ENCODE measurements at places on chromosomes 13 and 19.

GRCh38 chr19:21432590-21432989 lies 35.7 kb downstream of the ZNF493 start:
- peak; percentile 31 for DNase-seq

DNA sequence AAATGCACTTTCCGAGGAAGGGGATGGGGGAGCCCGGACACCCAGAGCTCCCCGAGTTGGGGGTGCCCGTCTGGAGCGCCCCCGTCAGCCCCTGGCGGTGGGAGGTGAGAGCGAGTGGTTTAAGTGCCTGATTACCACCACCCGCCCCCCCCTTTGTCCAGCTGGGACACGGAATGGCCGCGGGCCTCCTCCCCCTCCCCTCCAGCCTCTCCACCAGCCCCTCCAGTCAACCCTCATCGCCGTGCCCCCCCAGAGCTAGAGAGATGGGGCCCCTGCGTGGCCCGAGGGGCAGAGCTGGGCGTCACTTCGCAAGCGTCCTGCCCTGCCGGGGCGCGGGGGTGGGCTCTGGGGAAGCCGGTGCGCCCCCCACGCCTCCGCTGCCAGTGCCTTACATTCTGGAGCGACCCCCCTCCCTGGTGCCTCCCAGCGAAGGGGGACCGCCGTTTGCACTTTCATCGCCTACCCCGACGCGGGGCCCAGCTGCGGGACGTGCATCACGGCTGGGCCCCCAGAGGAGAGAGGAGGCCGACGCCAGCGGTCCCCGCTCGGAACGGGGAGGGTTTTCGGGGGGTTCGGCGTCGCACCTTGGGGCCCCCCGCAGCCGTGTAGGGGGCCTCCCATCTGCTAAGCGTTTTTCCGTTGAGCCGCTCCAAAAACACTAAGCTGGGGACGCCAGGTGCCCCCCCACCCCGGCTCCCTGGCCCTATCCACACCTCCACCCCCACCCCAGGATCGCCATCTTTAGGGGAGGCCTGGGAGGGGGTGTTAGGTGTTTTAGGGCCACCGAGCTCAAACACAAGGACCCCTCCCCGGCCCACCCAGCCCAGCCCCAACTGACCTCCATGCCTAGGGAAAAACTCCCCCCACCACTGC lies 16.4 kb downstream of the SMIM24 start:
- no peak for DNase-seq

- DNase-seq: peak; percentile 29
Observed at GRCh38 chr19:13621413-13621812, 115.1 kb upstream of the CACNA1A start.

DNA sequence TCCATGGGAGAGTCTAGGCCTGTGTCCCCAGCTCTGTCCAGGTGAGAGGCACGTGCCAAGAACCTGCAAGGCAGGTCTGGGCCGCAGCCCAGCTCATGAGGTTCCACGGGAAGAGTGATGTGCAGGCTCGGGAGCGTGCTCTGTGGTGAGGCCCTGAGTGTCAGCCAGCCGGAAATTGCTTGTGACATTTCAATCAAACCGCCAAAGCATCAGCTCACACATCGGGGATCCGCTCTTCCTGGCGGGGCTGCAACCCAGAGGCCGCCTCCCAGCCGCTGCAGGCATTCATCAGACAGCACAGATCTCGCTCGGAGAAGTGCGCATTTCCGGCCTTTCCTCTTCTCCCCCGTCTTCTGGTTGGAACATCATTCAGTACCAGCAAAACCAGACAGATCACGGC lies 109.3 kb downstream of the KDM4B start:
- no peak for DNase-seq

DNA sequence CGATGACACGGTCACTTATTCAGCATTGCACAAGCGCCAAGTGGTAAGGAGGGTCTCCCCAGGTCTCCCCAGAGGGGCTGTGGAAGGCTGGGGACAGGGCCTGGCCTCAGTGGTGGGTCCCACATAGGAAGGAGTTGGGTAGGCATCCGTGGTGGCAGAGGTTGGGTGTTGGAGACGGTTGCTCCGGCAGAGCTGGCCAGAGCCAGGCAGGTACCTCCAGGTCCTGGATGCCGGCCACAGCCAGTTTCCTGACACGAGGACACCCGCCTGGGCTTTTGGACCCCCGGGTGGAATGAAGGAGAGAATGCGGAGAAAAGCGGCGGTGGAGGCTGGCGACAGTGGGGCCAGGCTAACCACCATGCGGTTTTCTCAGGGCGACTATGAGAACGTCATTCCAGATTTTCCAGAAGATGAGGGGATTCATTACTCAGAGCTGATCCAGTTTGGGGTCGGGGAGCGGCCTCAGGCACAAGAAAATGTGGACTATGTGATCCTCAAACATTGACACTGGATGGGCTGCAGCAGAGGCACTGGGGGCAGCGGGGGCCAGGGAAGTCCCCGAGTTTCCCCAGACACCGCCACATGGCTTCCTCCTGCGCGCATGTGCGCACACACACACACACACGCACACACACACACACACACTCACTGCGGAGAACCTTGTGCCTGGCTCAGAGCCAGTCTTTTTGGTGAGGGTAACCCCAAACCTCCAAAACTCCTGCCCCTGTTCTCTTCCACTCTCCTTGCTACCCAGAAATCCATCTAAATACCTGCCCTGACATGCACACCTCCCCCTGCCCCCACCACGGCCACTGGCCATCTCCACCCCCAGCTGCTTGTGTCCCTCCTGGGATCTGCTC lies 1.3 kb upstream of the FFAR1 start:
- no peak for DNase-seq

DNA sequence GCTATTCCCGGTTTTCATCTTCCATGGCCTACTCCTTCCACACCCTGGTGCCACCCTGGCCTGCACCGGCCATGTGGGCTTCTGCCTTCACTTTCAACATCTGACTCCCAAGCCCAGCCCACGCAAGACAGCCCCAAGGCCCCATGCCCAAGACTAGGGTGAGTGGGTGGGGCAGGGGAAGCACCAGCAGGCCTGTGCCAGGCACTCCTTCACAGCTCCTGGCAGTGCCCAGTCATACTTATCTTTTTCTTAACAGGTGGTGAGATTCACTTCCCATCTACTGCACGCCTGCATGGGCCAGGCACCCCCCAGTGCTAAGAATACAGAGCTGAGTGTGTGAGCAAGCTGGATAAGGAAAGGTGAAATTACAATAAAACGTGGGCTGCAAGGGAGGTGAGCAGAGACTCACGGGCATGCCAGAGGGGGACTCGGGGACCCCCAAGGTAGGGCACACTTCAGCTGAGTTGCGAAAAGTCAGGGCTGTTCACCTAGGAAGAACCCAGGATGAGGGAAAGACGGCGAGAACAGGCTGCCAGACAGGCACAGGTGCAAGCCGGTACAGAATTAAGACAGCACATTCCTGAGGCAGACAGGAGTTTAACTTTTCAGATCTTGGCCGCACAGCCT lies 55.7 kb downstream of the COL4A1 start:
- DNase-seq: no peak
